Naive thymus-derived CD8-positive, alpha-beta T cell (primary cell): ENCODE measurements at places on chromosomes 2 and 18. TPM values are rescaled to one million over a fixed set of nuclear protein-coding genes. Genes with fewer than 3 reads are reported as not detected.

DNA sequence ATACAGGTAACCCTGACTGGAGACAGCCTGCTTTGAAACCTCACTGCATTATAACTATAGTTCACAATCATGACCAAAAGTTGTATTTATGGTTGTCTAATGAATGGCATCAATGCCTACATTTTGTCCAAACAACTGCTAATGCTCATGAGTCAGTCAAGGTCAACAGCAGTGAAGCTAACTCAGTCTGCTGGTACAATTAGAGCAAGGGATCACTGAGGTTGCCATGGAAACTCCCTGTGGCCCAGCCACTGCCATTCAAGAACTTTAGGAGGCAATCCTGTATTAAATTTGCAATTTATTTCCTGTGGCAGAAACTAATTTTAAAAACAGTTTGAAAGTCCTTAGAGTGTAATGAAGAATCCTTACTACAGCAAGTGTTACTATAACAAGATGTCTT, 185.1 kb upstream of the SMAD7 start:
- no peaks in the 10 kb centered on the region for H3K4me1 ChIP-seq
- H3K36me3 ChIP-seq: peaks cover 19% of the 10 kb centered on the region
- no peak overlapping the region for H3K4me3 ChIP-seq
- DNase-seq: no peak
- H3K27ac ChIP-seq: no peak overlapping the region
- no peaks in the 10 kb centered on the region for H3K27me3 ChIP-seq

DNA sequence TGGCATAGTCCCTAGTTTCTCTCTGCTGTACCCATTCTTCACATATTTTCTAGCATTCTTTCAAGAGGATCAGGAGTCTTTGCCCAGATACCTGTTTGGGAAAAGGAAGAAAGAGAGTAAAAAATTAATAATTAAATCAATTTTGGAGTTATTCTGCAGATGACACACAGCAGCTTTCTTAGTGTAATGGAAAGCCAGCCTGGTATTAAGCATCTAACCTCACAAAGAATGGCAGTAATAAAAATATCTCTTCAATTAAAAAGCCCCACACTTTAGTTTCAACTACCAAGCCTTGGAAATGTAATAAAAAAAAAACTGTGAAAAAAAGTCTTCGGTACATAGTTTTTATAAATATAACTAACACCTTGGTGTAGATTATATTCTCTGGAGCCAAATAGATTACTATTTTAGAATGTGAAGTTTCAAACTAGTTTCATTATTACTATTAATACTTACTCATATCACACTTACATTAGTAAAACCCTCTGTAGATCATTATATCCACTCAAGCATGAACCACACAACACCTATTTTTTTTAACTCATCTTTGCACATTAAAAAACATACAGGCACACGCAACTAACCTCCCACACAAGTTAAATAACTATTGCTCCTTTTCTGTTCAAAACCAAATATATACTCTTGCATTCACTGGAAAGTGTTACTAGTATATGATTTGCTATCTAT, 90.9 kb downstream of the GPD2 start:
- H3K4me1 ChIP-seq: peaks cover 1% of the 10 kb centered on the region
- H3K4me3 ChIP-seq: no peak overlapping the region
- no peaks in the 10 kb centered on the region for H3K27me3 ChIP-seq
- DNase-seq: no peak
- H3K36me3 ChIP-seq: no peaks in the 10 kb centered on the region

DNA sequence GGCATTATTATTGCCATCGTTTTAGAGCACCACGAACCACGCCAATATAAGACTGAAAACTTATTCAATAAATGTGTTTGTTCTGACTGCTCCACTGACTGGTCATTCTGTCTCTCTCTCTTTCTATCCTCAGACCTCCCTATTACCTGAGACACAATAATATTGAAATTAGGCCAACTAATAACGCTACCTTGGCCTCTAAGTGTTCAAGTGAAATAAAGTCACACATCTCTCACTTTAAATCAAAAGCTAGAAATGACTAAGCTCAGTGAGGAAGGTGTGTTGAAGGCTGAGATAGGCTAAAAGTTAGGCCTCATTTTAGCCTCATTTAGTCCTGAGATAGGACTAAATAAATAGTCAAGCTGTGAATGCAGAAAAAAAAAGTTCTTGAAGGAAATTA, 38.8 kb downstream of the G6PC2 start:
- no peak overlapping the region for H3K4me3 ChIP-seq
- peaks cover 3% of the 10 kb centered on the region for H3K27me3 ChIP-seq
- no peak for DNase-seq
- no peaks in the 10 kb centered on the region for H3K4me1 ChIP-seq
- H3K36me3 ChIP-seq: no peaks in the 10 kb centered on the region

DNA sequence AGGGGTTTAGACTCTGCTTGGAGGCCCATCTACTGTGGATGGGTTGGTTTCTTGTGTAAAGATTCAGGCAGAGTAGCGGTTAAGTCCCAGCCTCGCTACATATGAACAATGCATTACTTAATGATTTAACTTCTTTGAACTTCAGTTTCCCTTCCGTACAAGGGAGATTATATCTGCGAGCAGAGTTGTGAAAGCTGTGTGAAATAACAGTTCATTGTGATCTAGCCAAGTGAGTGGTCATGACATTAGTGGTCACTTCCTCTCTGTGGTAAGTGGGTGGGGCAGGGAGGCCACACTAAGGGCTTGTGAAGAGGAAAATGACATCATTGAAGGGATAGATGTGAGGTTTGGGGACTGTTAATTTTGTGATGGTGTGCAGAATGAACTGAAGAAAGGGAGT, 14.1 kb upstream of the MEX3C start:
- H3K27me3 ChIP-seq: no peaks in the 10 kb centered on the region
- peaks cover 11% of the 10 kb centered on the region for H3K4me1 ChIP-seq
- no peaks in the 10 kb centered on the region for H3K36me3 ChIP-seq

Gene CYP27A1
- 0.31 TPM for total RNA-seq

Gene PDCD1
- 0.23 TPM for total RNA-seq

Gene CYP27C1
- not detected for total RNA-seq

Gene VWC2L
- not detected for total RNA-seq

Gene FBXO15
- total RNA-seq: 4.2 TPM

Gene IHH
- not detected for total RNA-seq
